Glomerular endothelial cell (primary cell): ENCODE measurements at places on chromosomes 3 and 15. TPM values are rescaled to one million over a fixed set of nuclear protein-coding genes. Genes with fewer than 3 reads are reported as not detected.

Gene CGNL1
- total RNA-seq = 9.9 and 26.7 TPM in 2 replicates

Gene FANCD2
- total RNA-seq = 5.3 and 14.6 TPM in 2 replicates

Gene RAD18
- 8.3 and 12.0 TPM in 2 replicates for total RNA-seq

Gene CATSPER2
- 0.10 and 0.29 TPM in 2 replicates for total RNA-seq

Gene CMTM8
- total RNA-seq = 2.7 and 5.6 TPM in 2 replicates

Gene CASR
- total RNA-seq = not detected in 2 replicates

Gene TM6SF1
- 23.0 and 38.0 TPM in 2 replicates for total RNA-seq

Gene CFAP100
- not detected in 2 replicates for total RNA-seq

Gene MNS1
- total RNA-seq = 0.53 and 2.2 TPM in 2 replicates

Gene CIDEC
- not detected in 2 replicates for total RNA-seq

Gene ACP3
- total RNA-seq = not detected in 2 replicates

Gene CCR9
- not detected in 2 replicates for total RNA-seq

Gene VIPR1
- 1.4 and 6.9 TPM in 2 replicates for total RNA-seq

Gene GOLGA6A
- not detected in 2 replicates for total RNA-seq

Gene MGLL
- 59.4 and 85.0 TPM in 2 replicates for total RNA-seq

Gene ARRDC4
- 8.0 and 8.4 TPM in 2 replicates for total RNA-seq
